ENCODE measurements at places on chromosomes 1 and 21.

DNA sequence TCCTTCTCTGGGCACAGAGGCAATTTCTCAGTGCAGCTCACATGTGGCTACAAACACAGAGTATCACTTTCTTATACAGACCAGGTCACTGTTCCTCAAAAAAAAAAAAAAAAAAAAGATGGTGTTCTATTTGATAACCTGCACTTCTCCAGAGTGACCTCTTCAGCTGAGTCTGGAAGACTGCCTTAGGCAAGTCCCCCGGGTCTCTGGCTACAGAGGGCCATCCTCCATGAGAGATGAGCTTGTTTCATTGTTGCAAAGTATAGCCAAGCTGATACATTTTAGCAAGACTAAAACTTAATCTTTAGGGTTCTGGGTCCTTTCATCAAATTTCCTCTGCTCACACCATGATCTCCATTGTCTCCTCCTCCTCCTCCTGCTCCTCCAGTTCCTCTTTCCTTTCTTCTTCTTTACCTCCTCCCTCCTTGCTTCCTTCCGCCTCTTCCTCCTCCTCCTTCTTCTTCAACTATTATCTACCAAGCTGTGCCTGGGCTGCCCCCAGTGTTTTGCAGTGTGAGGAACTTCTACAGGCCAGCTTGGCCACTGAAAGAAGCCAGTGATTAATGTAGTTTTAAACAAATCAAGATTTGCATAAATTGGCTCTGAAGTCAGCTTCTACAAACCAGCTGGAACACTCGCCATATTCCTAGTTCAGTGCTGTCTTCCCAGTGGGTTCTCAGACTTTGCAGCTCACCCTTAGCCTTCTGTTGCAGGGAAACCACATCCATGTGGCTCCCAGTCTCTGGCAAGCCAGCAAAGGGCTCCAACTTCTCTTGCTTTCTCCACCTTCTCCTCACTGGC, 139.4 kb downstream of the RUNX1 start:
- no peak for DNase-seq

GRCh38 chr1:45395051-45395450, 54.8 kb upstream of the MUTYH start:
- no peak for DNase-seq

- no peak for DNase-seq
Observed at GRCh38 chr1:53964109-53964508, 18.0 kb downstream of the LRRC42 start.

DNA sequence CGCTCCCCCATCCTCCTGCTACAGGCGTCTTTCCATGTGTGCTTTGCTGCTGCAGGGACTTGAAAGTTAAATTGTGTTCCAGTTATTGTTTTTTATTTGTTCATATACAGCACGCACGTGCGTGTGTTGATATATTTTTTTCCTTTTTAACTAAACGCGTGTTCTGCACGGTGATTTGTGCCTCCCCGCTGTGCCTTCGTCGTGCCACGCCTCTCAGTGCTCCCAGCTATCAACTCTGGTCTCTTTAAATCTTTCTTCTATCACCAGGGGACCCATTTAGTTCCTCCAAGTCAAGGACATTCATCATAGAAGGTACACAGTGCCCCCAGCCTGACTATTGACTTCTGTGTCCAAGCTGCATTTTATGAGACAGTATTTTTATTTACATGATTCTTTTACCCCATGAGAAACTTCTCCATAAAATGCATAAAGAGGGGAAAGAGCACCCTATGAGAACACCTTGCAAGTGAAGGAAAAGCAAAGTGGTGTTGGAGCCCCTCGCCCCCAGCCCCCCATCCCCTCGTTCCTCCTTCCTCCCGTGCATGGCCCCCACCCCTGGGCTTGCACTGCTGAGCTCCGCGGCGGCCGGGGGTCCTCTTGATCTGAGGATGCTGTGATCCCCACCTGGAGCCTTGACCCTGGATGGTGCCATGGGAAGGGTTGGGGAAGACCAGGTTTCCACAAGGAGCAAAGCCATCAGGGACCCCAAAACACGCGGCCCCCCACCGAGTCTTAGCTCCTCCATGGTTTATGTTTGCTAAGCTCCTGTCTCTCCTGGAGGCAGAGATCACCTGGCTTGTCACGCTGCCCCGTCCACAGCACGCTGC, 45.5 kb downstream of the KCNAB2 start:
- DNase-seq, result no peak

DNA sequence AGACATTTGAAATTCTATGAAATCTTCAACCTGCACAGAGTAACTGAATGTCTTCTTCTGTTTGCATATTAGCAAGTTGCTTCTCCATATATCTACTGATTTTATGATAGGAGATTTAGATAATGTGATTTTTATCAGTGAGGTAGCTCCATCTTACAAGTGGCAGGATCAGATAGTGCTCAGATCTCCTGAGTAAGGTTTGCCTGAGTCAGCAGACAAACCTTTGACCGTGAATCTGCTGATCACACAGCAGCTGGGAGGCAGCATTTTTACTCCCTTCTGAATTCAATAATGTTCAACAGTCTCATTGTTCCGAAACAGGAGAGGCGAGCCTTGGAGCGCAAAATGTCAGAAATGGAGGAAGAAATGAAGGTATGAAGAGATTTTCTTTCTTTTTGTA, 141.4 kb downstream of the SYT2 start:
- DNase-seq, result no peak

- DNase-seq, result no peak
Observed at GRCh38 chr1:34701326-34702060, 53.4 kb upstream of the GJB5 start.

DNA sequence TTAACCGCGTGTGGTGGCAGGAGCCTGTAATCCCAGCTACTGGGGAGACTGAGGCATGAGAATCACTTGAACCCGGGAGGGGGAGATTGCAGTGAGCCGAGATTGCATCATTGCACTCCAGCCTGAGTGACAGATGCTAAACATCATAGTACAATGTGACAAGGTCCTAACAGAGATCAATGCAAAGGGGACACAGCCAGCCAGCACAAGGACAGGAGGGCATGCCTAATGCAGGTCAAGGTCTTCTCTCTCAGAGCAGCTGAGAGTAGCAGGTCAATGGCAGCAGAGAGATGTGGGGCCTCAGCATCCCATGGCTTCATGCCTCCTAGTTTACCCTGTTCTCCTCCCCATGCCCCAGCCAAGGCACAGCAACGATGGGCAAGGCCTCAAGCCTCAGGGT, 3.0 kb upstream of the SMIM11 start:
- no peak for DNase-seq

DNA sequence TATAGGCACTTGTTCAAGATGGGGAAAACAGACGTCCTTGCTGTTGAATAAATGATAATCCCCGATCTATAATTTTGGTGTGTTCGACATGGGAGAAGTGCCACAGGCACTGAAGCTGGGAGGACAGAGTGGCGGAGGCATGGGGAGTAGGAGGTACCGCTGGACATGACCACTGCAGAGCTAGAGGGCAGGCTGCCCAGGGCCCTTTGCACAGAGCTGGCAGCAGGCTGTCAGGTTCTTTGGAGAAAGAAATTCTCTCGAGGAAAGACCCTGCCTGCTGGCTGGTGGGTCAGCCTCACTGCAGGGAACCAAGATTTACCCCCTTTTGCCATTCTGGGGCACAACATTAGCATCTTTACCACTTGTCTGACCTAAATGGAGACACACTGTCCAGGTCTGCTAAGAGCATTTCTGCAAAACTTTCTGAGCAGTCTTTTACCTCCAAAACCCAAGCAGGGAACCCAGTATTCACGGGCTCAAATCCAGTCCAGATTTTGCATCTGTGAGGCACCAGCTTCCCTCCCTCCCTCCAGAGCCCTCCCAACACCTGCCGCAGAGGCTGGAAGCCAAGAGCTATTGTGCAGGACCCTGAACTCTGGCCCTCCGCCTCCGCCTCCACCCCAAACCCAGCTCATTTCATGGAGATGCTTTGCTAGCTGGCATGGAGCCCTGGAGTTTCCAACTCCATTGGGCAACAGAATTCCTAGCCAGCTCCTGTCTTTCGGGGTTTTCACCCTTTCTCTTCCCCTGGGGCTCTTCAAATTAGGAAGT, 142.3 kb downstream of the PLXNA2 start:
- no peak for DNase-seq

DNA sequence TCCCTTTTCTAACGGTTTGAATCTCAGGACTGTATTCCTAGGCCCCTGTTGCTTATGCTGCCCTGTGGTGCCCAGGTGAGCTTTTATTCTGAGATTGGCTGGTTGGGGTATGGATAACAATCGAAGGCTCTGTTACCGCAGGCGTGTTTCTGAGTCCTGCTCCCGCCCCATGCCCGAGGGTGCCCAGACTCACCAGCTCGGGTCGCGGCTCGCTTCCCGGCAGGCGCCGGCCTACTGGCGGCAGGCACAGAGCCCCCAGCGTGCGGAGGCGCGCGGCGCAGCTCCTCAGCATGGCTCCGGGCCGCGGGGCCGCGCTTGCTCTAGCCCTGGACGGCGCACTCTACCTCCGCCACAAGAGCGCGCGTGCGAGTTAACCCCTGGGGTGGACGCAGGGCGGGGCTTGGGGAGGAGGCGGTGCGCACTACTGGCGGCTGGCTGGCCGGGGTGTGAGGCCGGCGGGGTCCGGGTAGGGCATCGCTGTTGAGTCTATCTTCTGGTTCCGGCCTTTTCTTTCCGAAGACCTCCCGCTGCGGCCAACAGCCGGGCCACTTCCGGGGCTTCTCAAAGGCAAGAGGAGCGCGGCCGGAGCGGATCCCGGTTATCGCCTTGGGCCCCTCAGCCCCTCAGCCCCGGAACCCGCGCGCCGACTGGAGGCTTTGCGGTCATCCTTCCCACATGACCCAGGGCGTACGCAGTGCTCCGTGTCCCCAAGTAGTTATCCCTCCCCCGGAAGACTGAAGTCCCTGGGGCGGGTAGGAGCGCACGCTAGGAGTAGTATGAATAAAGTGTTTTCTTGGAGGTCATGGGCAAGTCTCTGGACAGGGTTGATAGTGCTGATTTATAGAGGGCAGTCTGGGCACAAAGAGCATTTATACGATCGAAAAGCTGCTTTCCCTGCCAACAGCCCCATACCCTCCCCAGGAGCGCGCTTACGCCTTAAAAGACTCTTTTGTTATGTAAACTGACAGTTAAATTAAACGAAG, at the start of gene THEM4:
Gene THEM4, minus strand, starts transcription at position 345 of the 983 bp plus-strand sequence. Its CDS starts 53 bp downstream, at position 292.
- peak; percentile 75 for DNase-seq

DNA sequence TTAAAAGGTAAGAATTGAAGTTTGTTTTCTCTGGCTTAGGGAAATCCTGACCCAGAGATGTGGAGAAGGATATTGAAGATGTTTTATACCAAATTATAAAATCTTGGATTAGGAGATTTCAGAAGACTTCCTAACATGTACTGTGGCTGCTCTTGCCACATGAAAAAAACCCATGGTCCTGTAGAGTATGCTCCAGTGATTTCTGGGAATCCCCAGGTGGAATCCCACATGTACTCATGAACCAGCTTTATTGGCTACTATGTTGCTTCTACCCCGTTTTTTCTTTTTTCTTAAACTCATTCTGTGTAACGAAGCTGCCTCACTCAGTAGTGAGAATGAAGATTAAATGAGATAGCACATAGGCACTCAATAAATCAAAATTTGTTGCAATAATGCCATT, 132.7 kb upstream of the SGIP1 start:
- no peak for DNase-seq

DNA sequence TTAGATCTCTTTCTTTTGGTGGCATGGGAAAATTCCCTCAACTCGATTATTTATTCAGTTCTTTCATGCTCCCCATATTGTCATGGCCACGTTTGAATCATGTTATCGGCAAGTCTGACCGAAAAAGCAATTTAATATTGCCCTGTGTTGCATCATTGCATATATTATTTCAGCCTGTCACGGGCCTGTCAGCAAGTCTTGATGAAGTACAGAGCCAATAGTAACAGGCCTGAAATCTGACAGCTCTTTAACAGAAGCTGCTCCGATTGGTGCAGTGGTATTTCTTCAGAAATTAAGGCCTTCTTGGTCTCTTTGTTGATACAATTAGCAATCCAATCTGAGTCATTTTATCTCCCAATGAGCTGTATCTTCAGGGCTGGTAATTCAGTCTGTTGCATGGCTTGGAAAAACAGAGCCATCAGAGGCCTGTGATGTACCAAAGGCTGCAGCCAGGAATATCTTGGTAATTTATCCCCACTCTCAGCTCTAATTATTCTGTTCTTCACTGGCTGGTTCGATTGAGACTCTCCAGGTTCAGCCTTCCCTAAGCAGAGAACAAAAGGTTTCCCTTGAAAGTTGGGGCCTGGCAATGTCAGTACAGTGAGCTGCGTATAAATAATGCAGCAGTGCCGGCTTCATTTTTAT, 149.5 kb downstream of the FGGY start:
- DNase-seq, result no peak

- no peak for DNase-seq
Observed at GRCh38 chr1:58571616-58572015, 5.4 kb downstream of the TACSTD2 start.

DNA sequence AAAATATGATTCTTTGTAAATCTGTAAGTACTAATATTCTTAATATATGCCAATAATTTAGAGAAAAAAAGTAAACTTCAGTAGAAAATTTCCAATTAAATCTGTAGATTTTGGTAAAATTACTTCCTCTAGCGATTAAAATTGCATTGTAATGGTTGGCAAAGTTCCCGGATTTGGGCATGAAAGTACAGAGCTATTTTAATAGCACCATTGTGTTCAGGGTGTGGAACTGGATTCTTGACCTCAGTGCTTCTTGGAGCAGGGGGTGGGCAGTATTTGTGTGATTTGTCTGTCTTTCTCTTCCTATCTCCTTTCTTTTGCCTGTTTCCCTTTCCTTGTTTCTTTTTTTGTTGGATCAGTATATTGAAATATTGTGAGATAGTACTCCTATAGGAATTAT, 72.1 kb downstream of the DNM3 start:
- DNase-seq, result no peak

DNA sequence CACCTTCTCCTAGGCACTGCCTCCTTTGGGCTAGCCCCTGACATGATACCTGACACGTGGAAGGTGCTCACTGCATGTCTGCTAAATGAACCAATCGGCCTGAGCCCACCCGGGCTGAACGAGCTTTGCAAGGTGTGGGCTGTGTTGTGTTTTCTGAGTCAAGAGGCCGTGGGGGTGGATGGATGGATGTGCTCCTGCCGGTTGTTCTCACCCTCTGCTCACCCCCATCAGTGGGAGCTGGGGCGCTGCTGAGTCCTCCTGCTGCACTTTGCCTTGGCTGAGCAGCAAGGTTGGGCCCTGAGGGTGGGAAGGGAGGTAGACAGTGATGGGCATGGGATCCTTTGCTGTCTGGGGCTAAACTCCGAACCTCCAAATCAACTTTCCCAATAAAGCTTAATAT, 6.7 kb upstream of the CACNA1E start:
- DNase-seq, result no peak

GRCh38 chr21:14567331-14568279, 21.5 kb upstream of the SAMSN1 start:
- no peak for DNase-seq

Data from HS-5 (cell line).